ENCODE measurements at places on chromosomes 16 and 17.
A peak's percentile ranks its signal among the peaks of the same experiment; 100 is the strongest.

DNA sequence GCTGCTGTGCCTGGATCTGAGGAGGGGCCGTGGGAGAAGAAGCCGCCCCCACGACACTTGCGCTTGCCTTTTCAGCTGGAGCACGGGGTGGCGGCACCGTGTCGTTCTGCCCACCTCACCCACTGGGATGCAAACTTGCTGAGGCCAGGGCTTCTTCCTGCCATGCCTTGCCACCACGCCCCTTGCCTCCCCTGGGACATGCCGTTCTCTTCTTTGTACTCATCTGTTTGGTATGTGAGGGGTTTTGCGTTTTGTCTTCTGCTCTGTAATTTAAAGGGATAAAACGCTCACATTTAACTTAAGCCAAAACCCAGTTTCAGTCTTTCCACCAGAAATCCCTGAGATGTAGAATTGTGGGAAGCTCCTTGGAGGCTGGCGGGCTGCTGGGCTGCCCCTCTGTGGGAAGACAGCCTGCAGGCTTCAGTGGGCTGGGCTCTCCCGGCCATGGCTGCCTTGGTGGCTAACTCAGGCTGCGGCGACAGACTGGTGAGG lies 180.2 kb downstream of the RPTOR start:
- no peak for DNase-seq

DNA sequence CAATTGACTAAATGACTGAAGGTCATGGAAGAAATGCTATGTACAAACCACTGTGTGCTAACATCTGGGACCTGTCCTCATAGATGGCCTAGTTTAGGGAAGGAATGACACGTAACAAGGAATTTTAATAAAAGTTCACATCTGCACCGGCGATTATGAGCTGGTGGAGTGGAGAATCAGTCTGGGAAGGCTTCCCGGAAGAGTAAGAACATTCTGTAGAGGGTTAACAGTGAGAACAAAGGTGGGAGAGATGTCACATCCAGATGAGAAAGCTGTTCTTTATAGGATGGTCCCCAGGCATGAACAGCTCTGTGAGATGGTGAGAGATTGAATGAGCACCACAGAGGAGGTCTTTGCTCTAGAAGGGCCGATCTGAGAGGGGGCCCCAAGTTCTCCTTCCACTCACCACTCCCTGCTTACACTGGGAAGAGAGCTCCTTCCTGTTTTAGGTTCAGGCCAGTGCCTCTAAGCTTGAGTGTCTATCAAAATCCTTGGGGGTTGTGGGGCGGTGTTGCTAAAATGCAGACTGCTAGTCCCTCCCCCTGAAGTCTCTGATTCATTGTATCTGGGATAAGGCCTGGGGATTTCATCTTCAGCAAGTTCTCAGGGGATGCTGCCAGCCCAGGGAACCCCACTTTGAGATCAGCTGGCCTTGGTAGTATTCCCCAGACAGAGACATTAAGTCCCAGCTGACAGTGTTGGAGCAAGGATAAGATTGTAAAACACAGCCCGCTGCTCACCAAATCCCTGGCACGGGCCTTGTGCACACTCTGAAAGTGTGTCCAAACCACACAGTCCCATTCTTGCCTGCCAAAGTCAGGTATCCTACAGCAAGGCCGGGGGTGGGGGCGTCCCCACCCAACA lies 294.7 kb upstream of the MAF start:
- no peak for DNase-seq

- no peak for DNase-seq
Measured at GRCh38 chr17:45641541-45641940, 142.6 kb upstream of the CRHR1 start.

DNA sequence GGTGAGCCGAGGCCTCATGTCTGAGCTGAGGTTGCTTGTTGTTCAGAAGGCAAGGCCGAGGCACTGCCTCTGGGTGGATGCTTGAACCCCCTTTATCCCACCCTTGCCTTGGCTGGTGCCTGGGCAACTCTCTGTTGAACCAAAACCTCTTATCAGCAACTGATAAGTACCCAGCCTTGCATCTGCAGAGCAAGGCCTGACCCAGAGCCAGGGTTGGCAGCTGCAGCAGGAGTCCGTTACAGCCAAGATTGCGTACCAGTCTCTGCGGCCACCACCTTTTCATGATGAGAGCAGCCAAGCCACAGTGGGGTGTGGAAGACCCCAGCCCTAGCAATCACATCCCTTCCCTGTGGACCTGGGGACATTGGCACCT lies 118.3 kb downstream of the RAB11FIP4 start:
- DNase-seq = no peak

- DNase-seq = peak; percentile 65
Measured at GRCh38 chr17:56834380-56835263, 671 bp downstream of the DGKE start.

DNA sequence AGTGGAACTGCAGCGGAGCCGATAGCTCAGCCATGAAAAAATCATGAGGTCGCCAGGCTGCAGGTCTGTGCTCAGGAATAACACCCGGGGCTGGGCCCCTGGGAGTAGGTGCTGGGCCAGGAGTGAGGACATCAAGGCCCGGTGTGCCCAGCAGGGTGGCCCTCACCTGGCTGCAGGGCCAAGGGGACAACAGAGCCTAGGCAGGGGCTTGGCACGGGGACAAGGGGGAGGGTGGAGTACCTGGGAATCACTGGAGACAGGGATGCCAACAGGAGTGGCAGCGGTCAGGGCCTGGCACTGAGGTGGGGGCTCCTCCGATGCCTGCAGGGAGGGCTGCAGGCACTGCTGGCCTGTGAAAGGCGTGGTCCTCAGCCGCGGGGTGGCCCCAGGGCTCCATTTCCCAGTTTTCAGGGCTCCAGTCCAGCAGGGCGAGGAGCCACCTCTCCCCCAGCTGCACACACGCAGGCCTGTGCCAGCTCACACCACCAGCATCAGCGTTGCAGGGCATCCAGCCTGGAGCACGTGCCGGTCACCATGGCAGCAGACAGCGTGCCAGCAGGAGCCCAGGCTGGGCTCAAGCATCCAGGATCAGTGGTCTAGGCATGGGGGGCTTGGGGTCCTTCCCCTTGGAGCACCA lies 4.7 kb upstream of the FSCN2 start:
- DNase-seq = no peak

GRCh38 chr16:23914946-23915530 lies 79.3 kb downstream of the PRKCB start:
- DNase-seq = no peak

- no peak for DNase-seq
Measured at GRCh38 chr16:84782846-84783245, 36.9 kb upstream of the CRISPLD2 start.

- no peak for DNase-seq
Measured at GRCh38 chr16:86594721-86595120, 16.4 kb downstream of the FOXL1 start.

GRCh38 chr17:45171338-45172231 lies 9.9 kb downstream of the HEXIM2 start:
- no peak for DNase-seq

DNA sequence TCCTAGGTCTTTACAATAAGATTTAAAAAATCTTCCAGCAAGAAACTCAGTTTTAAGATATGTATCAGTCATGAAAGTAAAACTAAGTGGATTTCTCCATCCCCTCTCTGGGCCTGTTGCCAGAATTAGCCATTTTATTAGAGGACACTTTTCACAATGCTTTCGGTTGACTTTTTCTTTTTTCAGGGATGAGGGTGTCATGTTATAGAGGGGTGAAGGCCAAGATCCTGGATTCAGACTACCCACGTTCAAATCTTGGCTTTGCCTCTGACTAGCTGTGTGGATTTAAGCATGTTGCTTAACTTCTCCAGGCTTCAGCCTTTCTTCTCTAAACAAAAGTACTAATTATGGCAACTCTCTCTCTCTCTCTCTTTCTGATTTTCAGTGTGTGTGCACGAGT lies 111.7 kb upstream of the COX10 start:
- no peak for DNase-seq

DNA sequence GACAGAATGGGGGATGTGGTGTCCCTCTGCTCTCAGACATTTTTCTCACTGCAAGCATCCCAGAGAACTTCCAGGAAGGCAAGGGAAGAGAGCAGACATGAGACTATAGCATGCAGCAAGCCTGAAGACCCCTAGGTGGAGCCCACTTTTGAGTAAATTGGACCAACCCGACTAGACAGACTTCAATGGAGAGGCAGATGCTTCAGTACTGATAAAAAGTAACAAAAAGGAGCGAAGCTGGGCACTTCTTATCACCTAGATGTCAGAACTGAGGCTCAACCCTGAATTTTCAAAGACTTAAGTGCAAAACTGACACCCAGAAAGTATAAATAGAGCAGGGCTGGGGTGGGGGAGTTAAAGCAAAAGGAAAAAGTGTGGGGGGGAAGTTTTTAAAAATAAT lies 130.8 kb downstream of the PMP22 start:
- no peak for DNase-seq

DNA sequence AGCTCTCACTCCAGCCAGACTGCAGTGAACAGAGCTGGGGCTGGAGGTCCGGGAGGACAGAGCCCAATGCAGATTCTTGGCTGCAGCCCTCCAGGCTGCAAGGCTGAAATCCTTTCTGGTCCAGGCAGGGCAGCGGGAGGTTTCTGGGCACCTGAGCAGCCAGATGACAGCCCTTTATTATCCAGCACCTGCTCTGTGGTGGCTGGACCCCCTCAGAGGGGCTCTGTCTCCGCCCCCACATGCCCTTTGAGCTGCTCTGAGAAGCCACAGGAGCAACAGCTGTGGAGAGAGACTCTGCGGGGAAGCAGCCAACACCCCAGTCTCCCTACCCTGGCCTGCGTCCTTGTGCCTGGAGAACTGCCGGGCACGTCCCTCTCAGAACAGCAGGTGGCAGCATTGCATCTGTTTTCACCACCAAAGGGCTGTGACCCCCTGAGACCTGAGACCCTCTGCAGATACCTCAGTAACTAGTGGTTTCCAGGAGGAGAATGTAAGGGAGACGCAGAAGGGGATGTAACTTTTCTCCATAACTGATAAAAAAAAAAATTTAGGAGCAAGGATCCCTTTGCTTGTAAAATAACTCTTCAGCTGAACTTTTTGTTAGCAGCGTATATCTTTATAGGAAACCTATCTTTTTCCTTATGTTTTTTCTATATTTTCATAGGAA lies 3.7 kb upstream of the CNP start:
- peak; percentile 39 for DNase-seq

- no peak for DNase-seq
Measured at GRCh38 chr16:67429799-67430503, 970 bp upstream of the HSD11B2 start.

DNA sequence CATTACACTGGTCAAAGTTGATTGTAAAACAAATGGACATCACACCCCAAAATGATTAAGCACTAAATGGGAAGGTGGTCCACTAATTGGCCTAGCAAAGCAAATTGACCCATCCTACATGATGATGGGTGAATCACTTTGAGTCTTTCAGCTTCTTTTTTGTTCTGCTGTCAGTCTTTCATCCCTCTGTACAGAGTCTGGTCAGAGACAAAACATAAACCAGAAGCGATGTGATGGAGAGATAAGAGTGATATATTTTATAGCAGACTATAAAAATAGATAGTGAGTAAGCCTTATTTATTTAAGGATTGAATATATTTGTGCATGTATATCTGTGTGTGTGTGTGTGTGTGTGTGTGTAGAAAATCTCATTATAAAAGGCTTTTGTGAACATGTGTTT lies 618.4 kb upstream of the SOX9 start:
- DNase-seq = no peak

DNA sequence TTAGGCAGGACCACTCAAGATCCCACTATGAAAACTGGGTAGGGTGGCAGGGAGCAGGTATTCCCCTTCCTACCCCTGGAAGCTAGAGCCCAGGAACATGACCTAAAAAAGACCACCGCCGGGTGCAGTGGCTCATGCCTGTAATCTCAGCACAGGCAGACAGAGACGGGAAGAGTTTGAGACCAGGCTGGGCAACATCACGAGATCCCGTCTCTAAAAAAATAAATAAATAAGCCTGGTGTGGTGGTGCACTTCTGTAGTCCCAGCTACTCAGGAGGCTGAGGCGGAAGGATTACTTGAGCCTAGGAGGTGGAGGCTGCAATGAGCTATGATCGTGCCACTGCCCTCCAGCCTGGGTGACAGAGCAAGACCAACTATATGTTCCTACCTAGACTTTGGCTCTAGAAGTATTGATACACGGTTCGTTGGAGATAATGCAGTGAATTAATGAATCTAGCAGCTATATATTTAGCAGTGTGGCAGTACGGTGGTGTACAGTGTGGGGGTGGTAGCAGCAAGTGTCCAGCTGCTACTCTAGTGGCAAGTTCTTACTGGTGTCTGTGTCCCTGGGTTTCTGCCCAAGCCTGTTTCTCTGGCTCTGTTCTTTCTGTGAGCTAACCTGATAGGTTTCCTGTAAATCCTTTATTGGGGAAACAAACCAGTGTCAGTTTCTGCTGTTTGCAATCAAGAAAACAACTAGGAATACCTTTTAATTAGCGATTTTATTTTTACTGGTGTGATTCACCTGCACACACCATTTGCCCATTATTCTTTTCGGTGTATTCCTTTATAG lies 3.3 kb upstream of the USP31 start:
- no peak for DNase-seq

GRCh38 chr16:86664522-86665318 lies 86.4 kb downstream of the FOXL1 start:
- no peak for DNase-seq

DNA sequence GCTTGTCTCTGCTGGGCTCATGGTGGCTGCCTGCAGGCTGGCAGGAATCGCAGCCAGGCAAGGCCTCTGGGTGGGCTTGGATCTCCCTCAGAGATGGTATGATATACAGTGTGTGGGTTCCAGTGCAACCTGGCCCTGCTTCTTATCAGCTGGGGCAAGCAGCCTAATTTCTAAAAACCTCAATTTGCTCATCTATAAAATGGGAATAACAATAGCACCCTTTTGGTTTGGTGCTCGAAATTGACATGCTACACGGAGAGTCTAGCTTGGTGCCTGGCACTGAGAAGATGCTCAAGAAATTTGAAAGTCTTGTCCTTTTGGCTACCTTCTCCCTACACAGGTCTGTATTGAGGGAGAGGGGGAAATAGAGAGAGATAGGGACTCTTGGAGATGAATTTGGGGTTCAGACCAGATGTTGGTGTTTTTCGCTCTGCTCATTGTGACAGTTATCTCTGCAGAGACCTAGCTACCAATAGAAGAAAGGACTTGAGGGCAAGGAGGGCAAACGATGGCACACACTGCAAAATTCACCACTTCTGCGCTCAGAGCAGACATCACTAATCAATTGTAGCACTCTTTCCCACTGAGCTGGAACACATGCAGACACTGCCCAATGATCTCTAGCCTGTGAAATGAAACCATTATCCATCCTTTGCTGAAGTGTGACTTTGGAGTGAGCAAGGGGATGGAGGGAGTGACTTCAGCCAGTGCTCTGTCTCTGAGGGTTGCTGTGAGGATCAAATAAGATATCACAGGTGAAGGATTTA lies 15.6 kb downstream of the BEAN1 start:
- DNase-seq = no peak

DNA sequence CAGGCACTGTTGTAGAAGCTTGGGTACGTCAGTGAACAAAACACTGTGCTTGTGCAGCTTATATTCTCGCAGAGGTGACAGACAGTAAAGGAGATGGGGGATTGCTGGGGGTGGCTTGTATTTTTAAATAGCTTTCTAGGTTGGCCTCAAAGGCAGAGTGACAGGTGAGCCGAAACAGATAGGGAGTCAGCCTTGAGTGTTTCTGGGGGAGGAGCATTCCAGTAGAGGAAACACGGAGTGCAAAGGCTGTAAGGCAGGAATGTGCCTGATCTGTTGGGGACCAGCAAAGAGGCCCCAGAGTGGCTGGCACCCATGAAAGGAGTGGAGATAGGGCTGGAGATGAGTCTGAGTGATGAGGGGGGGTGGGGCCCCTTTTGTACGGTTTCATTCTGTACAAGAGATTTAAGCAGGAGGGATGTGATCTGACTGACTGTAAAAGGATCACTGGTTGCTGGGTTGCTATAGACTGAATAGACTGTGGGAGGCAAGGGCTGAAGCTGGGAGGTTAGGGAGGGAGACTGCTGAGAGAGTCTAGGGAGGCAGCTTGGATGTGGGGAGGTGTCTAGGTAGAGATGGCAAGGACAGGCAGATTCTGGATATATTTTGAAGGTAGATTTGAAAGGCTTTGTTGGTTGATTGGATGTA lies 15.2 kb downstream of the NUP93 start:
- no peak for DNase-seq

Measured in HL-60 (cell line).